NAMALWA (cell line): ENCODE measurements at places on chromosomes 6 and 20.

- no peak for DNase-seq
Measured at GRCh38 chr20:23967616-23967979, 21.0 kb downstream of the GGTLC1 start.

GRCh38 chr6:166624275-166624674 lies 2.8 kb downstream of the RPS6KA2 start:
- DNase-seq: peak; percentile 49

DNA sequence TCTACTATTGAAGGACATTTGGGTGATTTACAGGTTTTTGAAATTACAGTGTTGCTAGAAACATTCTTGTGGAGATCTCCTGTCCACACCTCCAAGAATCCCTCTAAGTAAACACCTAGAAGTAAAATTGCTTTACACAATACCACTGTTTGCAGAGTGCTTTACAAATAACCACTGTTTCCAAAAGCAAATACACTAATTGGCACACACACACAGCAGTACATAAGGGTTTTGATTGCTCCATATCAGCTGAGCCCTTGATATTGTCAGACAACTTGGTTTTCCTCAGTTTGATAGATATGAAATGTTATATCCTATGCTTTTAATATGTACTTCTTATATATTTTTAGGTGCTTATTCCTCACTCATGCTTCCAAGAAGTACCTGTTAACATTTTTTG lies 6.3 kb downstream of the HMGN4 start:
- DNase-seq: no peak

- DNase-seq: no peak
Measured at GRCh38 chr20:6490849-6491248, 276.6 kb upstream of the BMP2 start.

- DNase-seq: no peak
Measured at GRCh38 chr6:166563200-166563599, 23.3 kb downstream of the RAMACL start.

- no peak for DNase-seq
Measured at GRCh38 chr6:119428633-119429032, 79.1 kb upstream of the MAN1A1 start.

DNA sequence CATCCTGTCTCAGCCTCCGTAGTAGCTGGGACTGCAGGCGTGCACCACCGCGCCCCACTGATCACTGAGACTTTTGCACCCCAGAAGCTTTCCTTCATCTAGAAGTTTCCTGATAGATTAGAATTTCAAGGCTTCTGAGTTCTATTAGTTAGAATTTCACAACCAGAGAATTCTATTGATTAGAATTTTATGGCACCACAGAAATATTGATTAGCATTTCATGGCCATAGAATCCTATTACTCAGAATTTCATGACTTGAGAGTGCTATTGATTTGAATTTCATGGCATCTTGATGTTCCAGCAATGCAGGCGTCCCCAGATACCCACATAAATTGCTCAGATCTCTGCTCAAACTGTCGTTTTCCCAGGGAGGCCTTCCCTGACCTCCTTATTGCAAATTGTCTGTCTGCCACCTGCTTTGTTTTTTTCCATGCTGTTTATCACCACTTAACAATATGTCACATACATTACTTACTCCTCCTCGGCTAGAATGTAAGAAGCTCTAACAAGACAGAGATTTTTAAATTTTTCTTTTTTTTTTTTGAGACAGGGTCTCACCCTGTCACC lies 16.9 kb upstream of the CBFA2T2 start:
- no peak for DNase-seq

GRCh38 chr6:111555036-111555435 lies 50.6 kb downstream of the TRAF3IP2 start:
- no peak for DNase-seq

DNA sequence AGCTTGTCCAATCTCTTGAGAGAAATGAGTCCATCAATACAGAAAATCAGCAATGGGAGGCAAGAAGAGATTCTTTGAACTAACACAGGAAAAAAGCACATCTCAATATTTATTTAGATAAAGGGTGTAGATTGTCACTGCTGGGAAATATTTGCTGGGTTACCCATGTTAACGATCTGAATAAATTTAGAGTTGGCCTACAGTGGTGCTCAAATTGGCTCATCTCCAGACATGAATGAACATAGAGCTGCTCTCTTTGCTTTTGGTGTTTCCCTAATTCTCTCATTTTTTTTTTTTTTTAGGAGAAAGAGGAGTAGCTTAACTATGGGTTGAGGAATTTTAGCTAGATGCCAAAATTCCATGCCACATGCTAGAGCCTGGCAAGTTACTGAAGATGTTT lies 471.2 kb downstream of the PKHD1 start:
- DNase-seq: no peak

DNA sequence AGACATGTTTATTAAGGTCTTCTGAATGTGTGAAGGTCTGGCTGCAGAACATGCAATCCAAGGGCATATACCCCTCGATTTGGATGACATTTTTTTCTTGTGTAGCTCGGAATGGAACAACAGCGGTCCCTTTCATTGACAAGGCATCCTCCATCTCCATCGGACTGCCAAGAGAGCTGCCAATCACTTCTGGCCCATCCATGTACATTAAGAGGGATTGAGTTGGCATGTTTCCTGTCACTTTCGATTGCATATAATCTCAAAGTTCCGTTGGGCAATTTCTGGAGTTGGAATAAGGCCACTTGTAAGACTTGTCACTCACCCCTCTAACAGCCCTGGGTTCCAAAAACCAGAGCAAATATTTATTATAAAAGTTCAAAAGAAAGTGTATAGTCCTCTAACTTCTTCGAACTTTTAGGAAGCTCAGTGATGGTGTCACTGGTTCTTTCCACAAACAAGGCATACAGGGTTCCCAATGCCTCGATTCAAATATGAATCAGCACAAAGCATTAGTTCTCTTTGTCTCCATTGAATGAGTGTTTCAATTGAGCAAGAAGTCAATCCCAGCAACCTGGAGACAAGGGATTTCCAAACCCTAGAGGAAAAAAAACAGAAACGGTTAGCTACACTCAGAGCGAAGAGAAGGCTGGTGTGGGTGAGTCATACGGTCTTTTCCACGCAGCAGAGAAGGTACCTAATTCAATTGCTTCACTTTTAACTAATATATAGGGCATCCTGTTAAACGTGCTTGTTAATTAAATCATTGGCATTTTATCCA lies 10.9 kb downstream of the ZNF217 start:
- DNase-seq: no peak

DNA sequence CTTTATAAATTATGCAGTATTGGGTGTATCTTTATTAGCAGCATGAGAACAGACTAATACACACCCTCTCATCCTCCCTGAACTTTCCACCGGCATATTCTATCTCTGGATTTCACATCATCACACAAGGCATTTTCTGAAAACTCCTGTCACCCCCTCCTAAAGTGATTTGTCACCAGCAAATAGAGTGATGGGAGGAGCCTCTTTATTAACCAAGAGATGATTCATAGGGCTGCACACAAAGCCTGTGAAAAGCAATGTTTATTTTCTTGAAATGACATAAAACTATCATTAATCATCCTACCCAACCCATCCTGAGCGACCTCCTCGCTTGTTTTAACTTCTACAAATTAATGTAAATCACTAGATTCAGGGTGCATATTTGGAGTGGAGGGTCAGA lies 394.7 kb upstream of the SULF2 start:
- DNase-seq: no peak

GRCh38 chr6:64383277-64383676 lies 747.7 kb downstream of the PHF3 start:
- no peak for DNase-seq

DNA sequence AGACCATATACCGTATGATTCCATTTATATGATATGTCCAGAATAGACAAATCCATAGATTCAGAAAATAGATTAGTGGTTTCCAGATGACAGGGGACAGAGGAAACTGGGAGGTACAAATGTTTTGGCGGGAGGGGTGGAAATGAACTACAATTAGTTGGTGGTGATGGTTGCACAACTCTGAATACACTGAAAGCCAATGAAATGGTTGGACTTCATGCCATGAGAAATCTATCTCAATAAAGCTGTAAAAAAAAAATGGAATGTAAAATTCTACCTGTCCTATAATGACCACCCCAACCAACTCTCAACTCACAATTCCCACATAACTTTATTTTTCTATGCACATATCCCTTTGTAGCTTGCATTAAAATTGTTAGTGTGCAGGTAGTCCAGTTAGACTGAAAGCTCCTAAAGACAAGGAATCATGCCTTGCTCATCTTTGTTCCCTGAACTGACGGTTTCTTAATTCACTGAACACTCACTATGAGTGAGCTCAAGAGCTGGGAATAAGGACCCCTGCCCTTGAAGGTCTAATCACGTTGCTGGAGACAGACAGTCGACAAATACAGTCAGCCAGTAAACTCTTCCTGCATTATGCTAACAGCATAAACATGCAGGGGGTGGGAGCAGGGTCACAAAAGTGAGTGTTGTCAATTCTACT lies 1.4 kb downstream of the DCDC2 start:
- no peak for DNase-seq

- DNase-seq: no peak
Measured at GRCh38 chr20:21622097-21622857, 83.2 kb upstream of the PAX1 start.

DNA sequence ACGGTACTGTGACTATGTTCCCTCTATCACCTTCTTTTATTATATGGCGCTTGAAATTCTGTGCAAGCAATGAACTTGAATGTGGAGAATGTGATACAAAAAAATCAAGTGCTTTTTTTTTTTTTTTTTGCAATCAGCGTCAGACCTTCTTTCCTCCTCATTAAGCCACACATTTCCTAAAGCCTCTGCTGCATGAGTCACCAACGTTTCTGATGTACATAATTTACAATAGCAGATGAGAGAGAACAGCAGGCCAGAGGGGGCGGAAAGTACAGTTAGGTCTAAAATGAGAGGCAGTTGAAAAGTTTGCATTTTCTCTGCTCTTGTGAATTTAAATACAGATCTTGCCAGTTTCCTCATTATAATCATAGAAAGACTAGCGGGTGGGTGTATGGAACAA lies 114.6 kb upstream of the RIPOR2 start:
- peak; percentile 68 for DNase-seq

DNA sequence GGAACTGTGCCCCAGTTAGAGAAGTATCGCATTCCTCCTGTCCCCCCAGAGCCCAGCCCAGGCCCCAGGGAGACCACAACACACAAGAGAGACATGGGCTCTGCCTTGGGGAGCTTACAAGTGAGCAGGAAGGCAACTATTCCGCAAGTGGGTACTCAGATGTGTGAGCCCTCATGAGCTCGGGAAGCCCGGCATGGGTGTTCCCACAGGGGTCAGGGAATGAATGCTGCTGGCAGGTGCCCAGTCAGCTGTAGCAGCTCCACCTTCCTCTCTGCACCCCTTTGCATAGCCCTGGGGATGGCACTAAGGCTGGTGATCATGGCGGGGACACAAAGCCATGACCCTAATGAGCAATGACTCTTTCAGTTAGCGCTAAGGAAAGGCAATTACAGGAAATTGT lies 194.1 kb downstream of the SYNDIG1 start:
- no peak for DNase-seq

DNA sequence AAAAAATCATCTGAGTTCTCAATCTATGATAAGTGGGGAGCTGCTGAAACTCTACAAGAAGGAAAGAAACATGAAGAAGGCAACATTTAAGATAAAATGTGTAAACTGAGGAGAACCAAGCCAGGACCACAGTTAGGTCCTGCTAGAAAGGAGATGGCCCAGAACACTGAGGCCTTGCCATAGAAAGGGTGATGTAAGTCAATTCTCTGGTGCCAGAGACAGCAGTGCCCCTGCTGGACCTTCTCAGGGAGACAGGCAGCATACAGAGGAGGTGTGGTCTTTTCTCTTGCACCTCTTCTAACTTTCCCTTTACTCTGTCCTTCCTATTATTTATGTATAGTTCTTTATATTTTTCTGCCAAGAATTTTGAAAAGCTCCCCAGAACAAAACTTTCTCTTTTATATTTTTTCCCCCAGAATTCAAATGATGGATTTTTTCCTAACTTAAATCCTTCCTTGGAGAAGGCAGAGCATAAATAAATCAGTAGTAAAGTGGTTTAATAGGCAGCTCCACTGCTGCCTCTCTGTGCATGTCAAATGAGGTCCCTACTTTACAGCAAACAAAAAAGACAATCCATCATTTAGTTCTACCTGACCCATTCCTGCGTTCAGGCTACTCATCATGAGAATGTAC lies 9.0 kb downstream of the UQCC2 start:
- DNase-seq: peak; percentile 70

DNA sequence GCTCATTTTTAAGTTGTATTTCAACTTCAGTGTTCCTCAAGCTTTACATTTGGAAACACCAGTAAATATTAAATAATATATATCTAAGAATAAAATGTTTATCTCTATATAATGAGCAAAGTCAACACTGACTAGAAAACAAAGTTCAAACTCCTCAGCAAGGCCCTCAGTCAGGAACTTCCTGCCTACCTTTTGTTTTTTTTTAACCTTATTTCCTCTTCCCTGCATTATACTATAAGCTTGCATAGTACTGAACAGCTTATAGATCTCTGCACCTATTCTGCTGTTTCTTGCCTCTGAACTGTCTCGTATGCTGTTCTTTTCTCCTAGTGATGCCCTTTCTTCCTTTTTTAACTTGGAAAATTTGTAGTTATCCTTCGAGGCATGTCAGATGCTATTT lies 29.6 kb downstream of the ADGB start:
- no peak for DNase-seq

DNA sequence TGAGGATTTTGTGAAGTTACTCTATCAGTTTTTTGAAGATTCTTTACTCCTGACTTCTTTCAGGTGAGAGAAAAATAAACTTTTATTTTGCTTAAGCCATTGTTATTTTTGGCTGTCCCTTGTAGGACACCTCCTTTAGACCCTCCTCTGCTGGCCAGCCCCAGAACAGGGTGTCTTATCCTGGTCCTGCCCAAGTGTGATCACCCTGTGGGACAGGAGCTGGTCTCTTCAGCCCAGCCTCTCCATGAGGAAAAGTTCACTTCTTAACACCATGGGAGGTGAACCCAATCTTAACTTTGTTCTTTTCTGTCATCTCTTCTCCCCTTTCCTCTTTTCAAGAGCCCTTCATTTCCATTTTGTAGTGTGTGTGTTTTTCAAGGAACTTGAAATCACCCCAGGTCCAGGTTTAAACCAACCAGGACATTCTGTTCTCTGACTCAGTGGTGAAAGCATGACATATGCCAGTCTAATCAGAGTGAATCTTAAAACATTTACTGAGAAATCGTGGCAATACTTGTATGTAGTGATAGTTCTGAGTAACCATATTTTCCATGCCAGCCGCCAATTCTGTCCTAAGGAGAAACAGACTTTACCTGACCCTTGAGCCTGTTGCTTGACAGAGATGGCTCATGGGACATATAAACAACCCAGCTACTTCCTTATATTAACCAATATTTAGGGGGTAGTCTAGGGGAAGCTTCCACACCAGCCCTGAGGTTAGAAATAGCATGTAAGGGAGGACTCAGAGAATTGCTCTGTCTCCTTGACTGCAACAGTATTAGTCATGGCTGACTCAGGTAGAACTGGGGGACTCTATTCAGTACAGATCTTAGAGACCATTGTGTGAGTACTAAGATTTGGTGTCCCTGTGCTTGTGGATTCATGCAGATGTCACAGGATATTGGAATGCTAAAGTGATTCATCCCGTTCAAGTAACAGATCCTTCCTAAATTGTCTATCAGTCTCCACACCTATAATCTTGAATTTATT lies 48.8 kb downstream of the FLRT3 start:
- no peak for DNase-seq

GRCh38 chr20:13288357-13288756 lies 67.3 kb downstream of the ISM1 start:
- no peak for DNase-seq

- DNase-seq: no peak
Measured at GRCh38 chr20:57993716-57994431, 234.6 kb downstream of the ANKRD60 start.

GRCh38 chr6:19382676-19383075 lies 454.5 kb upstream of the ID4 start:
- no peak for DNase-seq
